Fibroblast of lung (primary cell): ENCODE measurements at places on chromosomes 3 and 15. TPM values are rescaled to one million over a fixed set of nuclear protein-coding genes. Genes with fewer than 3 reads are reported as not detected.

GRCh38 chr3:56200251-56200650 lies 268.0 kb downstream of the ERC2 start:
- H3K36me3 ChIP-seq: no peaks in the 10 kb centered on the region
- no peaks in the 10 kb centered on the region for H3K27me3 ChIP-seq
- H3K4me1 ChIP-seq: no peaks in the 10 kb centered on the region
- no peak overlapping the region for H3K27ac ChIP-seq
- no peak overlapping the region for H3K4me3 ChIP-seq

GRCh38 chr3:110291886-110292501 lies 779.6 kb upstream of the NECTIN3 start:
- H3K27me3 ChIP-seq: no peaks in the 10 kb centered on the region
- no peak overlapping the region for H3K27ac ChIP-seq
- DNase-seq: no peak

GRCh38 chr15:69189157-69189556 lies 28.7 kb downstream of the GLCE start:
- no peak overlapping the region for H3K27ac ChIP-seq
- H3K4me1 ChIP-seq: peaks cover 2% of the 10 kb centered on the region
- no peaks in the 10 kb centered on the region for H3K36me3 ChIP-seq
- H3K27me3 ChIP-seq: no peaks in the 10 kb centered on the region

DNA sequence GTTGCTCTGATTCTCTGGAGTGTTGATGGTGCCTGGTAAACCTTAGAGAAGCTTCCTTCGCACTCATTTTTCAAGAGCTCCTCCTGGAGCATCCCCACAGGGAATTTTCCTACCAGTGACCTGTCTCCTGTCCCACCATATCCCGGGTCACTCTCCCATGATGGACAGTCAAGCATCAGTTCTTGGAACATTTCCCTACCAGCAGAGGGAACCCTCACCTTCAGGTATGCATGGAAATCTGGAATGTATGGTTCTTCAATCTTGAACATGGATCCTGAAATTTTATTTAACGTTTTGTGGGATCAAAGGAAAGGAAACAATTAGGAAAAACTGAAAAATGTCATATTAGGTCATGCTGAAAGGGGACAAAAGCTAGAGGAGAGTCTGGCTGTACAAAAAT lies 153.8 kb downstream of the SPATA16 start:
- DNase-seq: no peak
- no peaks in the 10 kb centered on the region for H3K36me3 ChIP-seq
- no peak overlapping the region for H3K4me3 ChIP-seq
- no peaks in the 10 kb centered on the region for H3K4me1 ChIP-seq
- H3K27me3 ChIP-seq: no peaks in the 10 kb centered on the region

GRCh38 chr3:43177085-43177484 lies 71.2 kb upstream of the POMGNT2 start:
- no peak overlapping the region for H3K4me3 ChIP-seq
- peaks cover 7% of the 10 kb centered on the region for H3K4me1 ChIP-seq
- no peaks in the 10 kb centered on the region for H3K27me3 ChIP-seq

FES gene
- 23.4 and 31.2 TPM in 2 replicates for total RNA-seq

DNA sequence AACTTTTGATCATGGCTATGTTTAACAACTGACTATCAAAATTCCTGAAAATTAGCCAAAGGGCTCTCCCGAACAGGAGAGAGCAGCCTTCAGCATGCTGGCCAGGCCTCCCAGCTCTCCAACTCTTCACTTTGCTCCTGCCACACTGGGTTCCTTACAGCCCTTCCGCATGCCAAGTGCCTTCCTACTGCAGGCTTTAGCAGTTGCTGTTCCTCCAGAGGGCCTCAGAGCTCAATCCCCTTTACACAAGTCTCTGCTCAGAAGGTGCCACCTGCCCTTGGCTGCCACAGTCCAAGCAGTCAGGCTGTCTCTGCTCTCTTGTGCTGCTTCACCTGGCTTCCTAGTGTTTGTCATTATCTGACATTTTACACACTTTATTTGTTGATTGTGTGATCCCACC lies 553.1 kb upstream of the PPP2R3A start:
- H3K4me1 ChIP-seq: no peaks in the 10 kb centered on the region
- no peak overlapping the region for H3K4me3 ChIP-seq
- H3K36me3 ChIP-seq: no peaks in the 10 kb centered on the region
- H3K27me3 ChIP-seq: no peaks in the 10 kb centered on the region
- H3K27ac ChIP-seq: no peak overlapping the region

IL17RE gene
- total RNA-seq: 0.26 and 0.99 TPM in 2 replicates

DNA sequence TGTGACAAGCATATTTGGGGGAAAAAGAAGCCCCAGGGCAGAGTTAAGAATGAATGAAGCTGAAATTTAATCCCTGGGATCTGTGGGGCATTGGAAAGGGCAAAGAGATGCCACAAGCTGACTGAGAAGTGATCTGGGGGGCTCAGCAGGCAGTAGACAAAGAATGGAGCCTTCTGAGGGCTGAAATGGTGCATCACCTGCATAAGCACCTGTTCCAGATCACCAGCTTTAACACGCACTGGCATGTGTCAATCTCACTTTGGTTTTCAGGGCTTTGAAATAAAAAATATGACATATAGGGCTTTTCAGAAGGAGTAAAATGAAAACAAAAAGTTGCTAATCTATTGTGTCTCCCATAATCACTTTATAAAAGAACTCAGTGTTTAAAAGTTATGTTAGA lies 210.8 kb upstream of the ARHGEF26 start:
- no peaks in the 10 kb centered on the region for H3K27me3 ChIP-seq
- DNase-seq: no peak
- no peak overlapping the region for H3K4me3 ChIP-seq
- no peak overlapping the region for H3K27ac ChIP-seq
- no peaks in the 10 kb centered on the region for H3K4me1 ChIP-seq
- no peaks in the 10 kb centered on the region for H3K36me3 ChIP-seq

GRCh38 chr3:172224560-172225214 lies 185.3 kb downstream of the FNDC3B start:
- H3K27me3 ChIP-seq: no peaks in the 10 kb centered on the region
- H3K4me1 ChIP-seq: peaks cover 15% of the 10 kb centered on the region
- no peak overlapping the region for H3K27ac ChIP-seq
